ENCODE measurements at places on chromosomes 13 and 19. TPM values are rescaled to one million over a fixed set of nuclear protein-coding genes. Genes with fewer than 3 reads are reported as not detected.
A peak's percentile ranks its signal among the peaks of the same experiment; 100 is the strongest.

GRCh38 chr19:23554548-23554947 lies 132.5 kb downstream of the ZNF675 start:
- H3K4me3 ChIP-seq, result no peak overlapping the region
- no peaks in the 10 kb centered on the region for H3K27me3 ChIP-seq
- no peaks in the 10 kb centered on the region for H3K4me1 ChIP-seq
- H3K36me3 ChIP-seq, result no peaks in the 10 kb centered on the region
- no peak overlapping the region for H3K27ac ChIP-seq

GRCh38 chr13:98853771-98854221 lies 101.3 kb upstream of the SLC15A1 start:
- H3K27ac ChIP-seq, result no peak overlapping the region
- no peak overlapping the region for H3K4me3 ChIP-seq
- H3K27me3 ChIP-seq, result no peaks in the 10 kb centered on the region
- no peak for DNase-seq
- no peaks in the 10 kb centered on the region for H3K36me3 ChIP-seq

GRCh38 chr13:102220681-102221228 lies 181.1 kb downstream of the FGF14 start:
- no peak for DNase-seq
- no peaks in the 10 kb centered on the region for H3K4me1 ChIP-seq
- no peak overlapping the region for H3K27ac ChIP-seq
- no peaks in the 10 kb centered on the region for H3K27me3 ChIP-seq

- H3K27ac ChIP-seq, result no peak overlapping the region
- H3K36me3 ChIP-seq, result peaks cover 25% of the 10 kb centered on the region
- H3K4me1 ChIP-seq, result peaks cover 11% of the 10 kb centered on the region
- DNase-seq, result no peak
Measured at GRCh38 chr19:58555920-58556621, 1.2 kb upstream of the CHMP2A start.

DNA sequence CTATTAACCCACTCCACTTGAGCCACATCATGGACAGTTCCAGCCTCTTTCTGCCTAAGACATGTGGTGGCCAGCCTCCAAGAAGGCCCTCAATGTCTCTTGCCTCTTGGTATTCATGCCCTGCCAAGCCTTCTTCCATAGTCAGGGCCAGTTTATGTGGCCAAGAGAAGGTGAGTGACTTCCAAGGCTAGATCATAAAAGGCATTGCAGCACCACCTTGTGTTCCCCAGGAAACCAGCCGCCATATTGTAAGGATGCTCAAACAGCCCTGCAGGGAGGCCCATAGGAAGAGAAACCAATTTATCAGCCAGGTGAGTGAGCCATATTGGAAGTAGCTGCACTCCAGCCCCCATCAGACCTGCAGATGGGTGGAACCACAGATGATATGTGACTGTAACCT lies 12.3 kb upstream of the DNMT1 start:
- H3K4me1 ChIP-seq, result peaks cover 4% of the 10 kb centered on the region
- no peak overlapping the region for H3K27ac ChIP-seq
- H3K4me3 ChIP-seq, result no peak overlapping the region
- H3K27me3 ChIP-seq, result no peaks in the 10 kb centered on the region
- H3K36me3 ChIP-seq, result peaks cover 4% of the 10 kb centered on the region
- no peak for DNase-seq

DNA sequence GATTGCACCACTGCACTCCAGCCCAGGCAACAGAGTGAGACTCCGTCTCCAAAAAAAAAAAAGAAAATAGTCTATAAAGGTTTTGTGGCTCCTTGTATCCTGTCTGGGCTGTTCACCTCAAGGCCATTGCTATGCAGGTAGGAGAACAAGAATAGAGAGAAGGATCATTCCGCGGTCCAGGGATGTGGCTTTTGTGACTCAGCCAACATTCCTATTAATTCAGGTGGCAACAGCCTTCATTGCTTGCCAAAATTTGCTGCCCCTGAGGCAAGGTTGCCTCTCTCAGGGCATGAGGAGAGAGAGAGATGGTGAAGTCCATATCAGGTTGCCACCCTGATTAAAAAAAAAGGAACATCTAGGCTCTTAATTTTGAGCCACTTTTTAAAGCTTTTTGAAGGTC lies 8.0 kb downstream of the ZNF551 start:
- peaks cover 29% of the 10 kb centered on the region for H3K36me3 ChIP-seq
- no peaks in the 10 kb centered on the region for H3K4me1 ChIP-seq
- H3K27me3 ChIP-seq, result no peaks in the 10 kb centered on the region
- no peak for DNase-seq

DNA sequence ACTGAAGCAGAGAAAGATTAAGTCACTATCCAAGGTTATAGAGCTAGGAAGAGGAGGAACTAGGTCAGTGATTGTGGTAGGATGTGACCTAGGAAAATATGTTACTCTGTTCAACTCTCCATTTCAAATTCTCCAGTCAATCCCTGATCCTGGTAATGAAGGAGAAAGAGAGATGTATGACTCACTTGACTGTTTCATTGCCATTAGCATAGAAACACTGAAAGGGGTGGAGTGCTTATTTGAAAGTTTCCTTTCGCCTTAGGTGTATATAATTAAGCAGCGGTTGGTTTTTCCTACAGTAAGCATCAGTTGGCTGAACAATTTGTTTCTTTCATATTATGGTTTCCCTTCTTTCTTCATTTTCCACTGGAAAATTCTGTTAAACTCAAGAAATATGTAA lies 198.1 kb upstream of the CSNK1A1L start:
- no peaks in the 10 kb centered on the region for H3K27me3 ChIP-seq
- H3K27ac ChIP-seq, result no peak overlapping the region
- H3K36me3 ChIP-seq, result no peaks in the 10 kb centered on the region

DNA sequence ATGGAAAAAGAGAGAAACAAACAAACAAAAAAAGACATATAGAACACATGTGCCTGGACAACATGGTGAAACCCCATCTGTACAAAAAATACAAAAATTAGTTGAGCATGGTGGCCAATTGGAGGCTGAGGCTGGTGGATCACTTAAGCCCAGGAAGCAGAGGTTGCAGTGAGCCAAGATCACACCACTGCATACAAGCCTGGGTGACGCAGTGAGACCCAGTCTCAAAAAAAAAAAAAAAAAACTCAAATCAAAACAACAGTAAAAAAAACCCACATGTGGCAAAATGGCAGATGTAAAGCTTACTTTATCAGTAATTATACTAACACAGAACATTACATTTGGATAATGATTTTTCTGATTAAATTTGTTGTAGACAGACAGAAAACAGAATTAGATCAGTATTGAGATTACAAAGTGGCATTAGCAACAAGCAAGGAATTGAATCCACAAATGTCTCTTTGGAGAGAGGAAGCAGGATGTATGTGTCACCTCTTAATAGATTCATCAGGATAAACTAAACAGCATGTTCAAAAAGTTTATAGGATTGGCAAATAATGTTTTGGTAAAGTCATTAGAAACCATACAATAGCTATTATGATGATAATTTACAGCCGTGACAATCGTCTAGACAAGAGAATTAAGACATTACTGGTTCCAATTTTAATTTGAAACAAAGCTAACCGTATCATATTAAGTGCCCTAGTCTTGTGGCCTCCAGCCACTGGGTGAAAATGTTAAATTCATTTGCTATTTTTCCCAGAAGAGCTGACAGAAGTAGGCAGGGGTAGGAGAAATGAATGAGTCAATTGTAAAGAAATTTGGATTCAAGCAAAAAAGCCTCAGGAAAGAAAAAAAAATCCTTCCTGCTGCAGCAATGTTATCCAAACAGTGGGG lies 206.0 kb downstream of the FGF14 start:
- no peaks in the 10 kb centered on the region for H3K36me3 ChIP-seq
- DNase-seq, result peak; percentile 10
- no peaks in the 10 kb centered on the region for H3K27me3 ChIP-seq
- no peak overlapping the region for H3K27ac ChIP-seq

DNA sequence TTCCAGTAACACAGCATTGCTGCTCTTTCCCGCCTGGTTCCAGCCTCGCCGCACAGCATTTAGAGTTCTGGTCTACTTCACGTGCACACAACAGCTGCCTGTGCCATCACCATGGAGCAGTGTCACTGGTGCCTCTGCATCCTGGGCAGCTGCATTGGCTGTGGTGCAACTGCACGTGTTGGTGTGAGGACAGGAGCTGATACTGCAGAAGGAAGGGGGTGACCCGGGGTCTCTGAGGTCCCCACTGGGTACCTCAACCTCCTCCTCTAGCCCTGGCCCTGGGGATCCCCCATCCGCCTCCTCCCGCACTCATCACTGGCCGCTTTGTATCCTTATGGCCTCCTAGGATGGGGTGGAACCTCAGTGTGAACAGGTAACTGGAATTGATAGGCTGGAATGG lies 112.5 kb downstream of the SOX1 start:
- H3K4me1 ChIP-seq, result peaks cover 3% of the 10 kb centered on the region
- no peak overlapping the region for H3K27ac ChIP-seq
- H3K36me3 ChIP-seq, result no peaks in the 10 kb centered on the region
- no peaks in the 10 kb centered on the region for H3K27me3 ChIP-seq

GRCh38 chr13:76213423-76213904 lies 577.3 kb downstream of the LMO7 start:
- no peak overlapping the region for H3K4me3 ChIP-seq
- H3K4me1 ChIP-seq, result no peaks in the 10 kb centered on the region
- no peak for DNase-seq
- no peaks in the 10 kb centered on the region for H3K27me3 ChIP-seq

GRCh38 chr13:84651288-84651687 lies 769.0 kb upstream of the SLITRK1 start:
- H3K27ac ChIP-seq, result no peak overlapping the region
- peak; percentile 18 for DNase-seq
- H3K36me3 ChIP-seq, result no peaks in the 10 kb centered on the region
- no peak overlapping the region for H3K4me3 ChIP-seq
- no peaks in the 10 kb centered on the region for H3K4me1 ChIP-seq

DNA sequence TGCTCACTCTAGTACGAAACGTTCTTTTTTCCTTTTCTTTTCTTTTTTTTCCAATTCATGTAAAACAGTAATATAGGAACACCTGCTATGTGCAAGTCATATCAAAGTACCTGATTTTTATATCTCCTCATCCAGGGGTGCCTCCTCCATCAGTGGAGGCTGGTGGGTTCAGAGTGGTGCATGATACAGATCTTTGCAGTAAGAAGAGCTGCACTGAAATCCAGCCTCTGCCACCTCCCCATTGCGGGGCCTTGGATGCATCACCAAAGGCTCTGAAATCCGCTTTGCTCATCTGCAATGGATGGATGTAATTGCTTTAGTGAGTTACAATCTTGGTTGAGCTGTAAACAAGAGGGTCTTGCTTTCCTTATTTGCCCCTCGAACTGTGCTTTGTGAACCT lies 38.3 kb downstream of the GPR12 start:
- no peak for DNase-seq
- H3K4me3 ChIP-seq, result no peak overlapping the region
- H3K36me3 ChIP-seq, result no peaks in the 10 kb centered on the region
- no peaks in the 10 kb centered on the region for H3K27me3 ChIP-seq
- H3K4me1 ChIP-seq, result no peaks in the 10 kb centered on the region
- H3K27ac ChIP-seq, result no peak overlapping the region

DNA sequence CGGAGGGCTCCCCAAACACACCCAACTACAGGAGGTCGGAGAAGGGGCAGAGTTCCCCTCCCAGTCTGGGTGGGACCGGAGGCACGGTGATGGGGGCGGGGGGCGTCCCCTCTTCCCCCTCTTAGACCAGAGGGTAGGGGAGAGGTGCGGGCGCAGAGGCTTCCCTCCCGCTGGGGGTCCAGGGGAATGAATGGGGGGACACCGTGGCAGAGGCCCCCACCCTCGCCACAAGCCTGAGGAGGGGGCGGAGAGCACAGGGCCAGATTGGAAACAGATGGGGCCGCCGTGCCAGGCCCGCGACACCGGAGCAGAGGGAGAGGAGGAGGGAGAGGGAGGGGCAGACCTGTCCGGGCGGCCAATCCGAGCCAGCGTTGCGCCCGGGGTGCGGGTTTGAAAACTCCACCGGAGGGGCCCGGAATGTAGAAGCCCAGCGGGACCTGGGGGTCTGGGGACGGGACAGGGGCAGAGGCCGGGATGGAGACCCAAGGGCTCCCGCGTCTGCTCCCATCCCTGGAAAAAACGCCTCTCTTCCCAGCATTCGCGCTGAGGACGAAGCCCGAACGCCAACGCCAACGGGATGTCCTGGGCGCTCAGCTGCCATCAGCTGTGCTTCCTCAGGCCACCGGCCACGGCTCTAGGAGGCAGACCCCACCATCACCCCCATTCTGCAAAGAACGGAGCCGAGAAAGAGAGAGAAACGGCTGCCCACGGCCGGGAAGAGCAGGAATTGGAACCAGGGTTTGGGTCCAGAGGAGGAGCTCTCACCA lies 46.8 kb downstream of the PTPRS start:
- H3K36me3 ChIP-seq, result no peaks in the 10 kb centered on the region
- H3K4me1 ChIP-seq, result peaks cover 8% of the 10 kb centered on the region
- peak; percentile 70 for DNase-seq
- no peaks in the 10 kb centered on the region for H3K27me3 ChIP-seq

- H3K36me3 ChIP-seq, result no peaks in the 10 kb centered on the region
- no peak overlapping the region for H3K27ac ChIP-seq
- peaks cover 2% of the 10 kb centered on the region for H3K27me3 ChIP-seq
Measured at GRCh38 chr19:49231389-49231788, 73.8 kb downstream of the TRPM4 start.

- H3K4me3 ChIP-seq, result no peak overlapping the region
- H3K36me3 ChIP-seq, result no peaks in the 10 kb centered on the region
- H3K27me3 ChIP-seq, result no peaks in the 10 kb centered on the region
- no peak for DNase-seq
- H3K4me1 ChIP-seq, result peaks cover 4% of the 10 kb centered on the region
- no peak overlapping the region for H3K27ac ChIP-seq
Measured at GRCh38 chr13:40916207-40916998, 102.7 kb downstream of the ELF1 start.

DNA sequence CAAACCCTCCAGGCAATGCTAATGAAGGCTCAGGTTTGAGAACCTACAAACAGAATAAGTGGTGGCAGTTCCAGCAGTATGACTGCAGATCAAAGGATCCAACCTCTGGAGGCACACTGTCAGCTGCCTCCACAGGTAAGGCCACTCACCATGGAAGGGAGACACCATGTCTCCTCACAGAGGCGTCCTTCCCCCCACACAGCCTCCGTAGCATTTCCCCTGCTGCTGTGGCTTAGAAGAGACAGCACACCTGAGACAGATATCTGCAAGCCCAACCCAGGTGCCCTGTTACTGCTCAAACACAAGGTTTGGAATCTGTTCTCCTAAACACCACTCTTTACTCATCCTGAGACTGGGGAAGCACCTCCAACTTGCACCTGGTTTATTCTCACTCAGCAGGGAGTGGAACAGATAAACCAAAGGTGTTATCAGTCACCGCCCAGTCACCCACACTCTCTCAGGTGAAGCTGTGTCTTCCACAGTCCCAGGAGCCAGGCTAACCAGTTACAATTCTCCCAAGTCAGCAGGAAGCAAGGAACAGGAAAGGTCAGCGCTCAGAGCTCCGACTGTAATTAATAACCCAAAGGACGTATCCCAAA lies 311.2 kb downstream of the FOXO1 start:
- no peak for DNase-seq
- no peak overlapping the region for H3K4me3 ChIP-seq
- no peaks in the 10 kb centered on the region for H3K36me3 ChIP-seq
- no peaks in the 10 kb centered on the region for H3K27me3 ChIP-seq
- no peak overlapping the region for H3K27ac ChIP-seq
- peaks cover 7% of the 10 kb centered on the region for H3K4me1 ChIP-seq

Gene SMIM17
- polyA plus RNA-seq, result 0.10 TPM

Gene CACNG6
- 3.4 TPM for polyA plus RNA-seq

Gene EHD2
- polyA plus RNA-seq, result 68.0 TPM

Gene CCDC70
- not detected for polyA plus RNA-seq

Gene SERPINE3
- polyA plus RNA-seq, result not detected

Gene LILRA6
- 7.9 TPM for polyA plus RNA-seq

Gene KLK5
- not detected for polyA plus RNA-seq
